ENCODE measurements at places on chromosomes 12 and 14. TPM values are rescaled to one million over a fixed set of nuclear protein-coding genes. Genes with fewer than 3 reads are reported as not detected.

DNA sequence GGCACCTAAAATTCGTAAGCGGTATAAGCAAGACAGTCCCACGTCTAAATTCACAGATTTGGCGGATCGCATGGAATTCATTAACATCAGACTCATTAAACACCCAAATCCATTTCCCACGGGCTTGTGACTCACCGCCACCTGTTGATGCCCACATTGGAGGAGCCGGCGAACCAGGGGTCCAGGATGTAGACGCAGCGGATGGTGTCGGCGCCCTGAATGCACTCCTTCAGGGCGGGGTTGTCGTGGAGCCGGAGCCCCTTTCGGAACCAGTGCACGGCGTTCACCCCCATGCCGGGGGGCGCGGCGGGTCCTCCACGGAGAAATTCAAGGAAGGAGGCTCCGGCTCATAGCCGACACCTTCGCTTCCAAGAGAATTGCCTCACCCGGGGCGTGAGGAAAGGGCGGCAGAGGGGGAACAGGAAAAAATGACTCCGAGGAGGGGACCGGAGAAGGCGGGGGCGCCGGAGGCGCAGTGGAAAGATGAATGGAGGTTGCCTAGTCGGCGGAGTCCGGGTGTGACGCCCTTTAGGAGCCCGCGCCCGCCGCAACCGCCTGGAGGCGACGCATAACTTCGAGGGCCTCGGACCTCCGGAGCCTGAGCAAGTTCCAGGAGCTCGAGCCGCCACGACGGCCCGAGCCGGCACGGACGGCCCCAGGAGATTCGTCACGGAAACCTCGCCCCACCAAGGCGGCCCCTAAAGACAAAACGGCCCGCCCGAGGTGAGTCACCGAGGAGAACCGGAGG, 506 bp downstream of the CRY1 start:
- peak; percentile 73 for DNase-seq

DNA sequence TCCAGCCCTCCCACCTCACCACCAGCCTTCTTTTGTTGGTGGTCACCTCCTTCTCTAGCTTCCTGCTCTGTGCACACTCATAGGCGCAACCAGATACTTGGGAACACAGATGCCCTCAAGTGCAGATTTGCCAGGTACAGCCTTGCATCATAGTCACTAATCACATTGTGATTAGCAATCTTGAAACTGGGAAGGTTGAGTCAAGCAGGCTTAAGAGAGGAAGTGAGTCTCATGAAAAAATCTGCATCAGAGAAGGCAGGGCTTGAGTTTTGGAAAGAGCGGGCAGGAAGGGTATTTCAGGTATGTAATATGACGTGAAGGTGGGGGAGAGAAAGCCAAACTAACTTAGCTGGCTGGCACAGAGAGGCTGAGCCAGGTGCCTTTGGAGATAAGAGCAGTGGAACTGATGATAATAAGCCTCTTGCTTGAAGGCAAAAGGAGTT, 2.7 kb upstream of the RABGGTA start:
- DNase-seq, result no peak

DNA sequence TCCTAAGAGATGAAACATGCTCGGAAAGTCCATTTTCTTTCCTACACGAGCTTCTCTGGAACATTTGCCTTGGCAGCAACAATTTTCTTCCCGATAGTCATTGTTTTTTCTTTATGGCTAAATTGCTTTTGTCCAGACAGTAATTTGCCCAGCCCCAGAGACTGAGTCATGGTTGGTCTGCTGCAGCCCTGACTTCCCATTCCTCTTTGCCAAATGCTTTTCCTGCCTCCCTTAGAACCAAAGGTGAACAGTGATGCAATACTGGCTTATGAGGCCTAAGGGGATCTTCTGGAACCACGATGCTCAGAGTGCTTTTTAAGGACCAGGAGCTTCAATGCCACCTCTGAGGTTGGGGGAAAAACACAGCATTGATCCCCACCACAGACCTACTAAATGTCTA, 1599.6 kb upstream of the TMEM132C start:
- DNase-seq, result no peak

GRCh38 chr12:108815875-108816594, 41.3 kb downstream of the SSH1 start:
- DNase-seq, result no peak

DNA sequence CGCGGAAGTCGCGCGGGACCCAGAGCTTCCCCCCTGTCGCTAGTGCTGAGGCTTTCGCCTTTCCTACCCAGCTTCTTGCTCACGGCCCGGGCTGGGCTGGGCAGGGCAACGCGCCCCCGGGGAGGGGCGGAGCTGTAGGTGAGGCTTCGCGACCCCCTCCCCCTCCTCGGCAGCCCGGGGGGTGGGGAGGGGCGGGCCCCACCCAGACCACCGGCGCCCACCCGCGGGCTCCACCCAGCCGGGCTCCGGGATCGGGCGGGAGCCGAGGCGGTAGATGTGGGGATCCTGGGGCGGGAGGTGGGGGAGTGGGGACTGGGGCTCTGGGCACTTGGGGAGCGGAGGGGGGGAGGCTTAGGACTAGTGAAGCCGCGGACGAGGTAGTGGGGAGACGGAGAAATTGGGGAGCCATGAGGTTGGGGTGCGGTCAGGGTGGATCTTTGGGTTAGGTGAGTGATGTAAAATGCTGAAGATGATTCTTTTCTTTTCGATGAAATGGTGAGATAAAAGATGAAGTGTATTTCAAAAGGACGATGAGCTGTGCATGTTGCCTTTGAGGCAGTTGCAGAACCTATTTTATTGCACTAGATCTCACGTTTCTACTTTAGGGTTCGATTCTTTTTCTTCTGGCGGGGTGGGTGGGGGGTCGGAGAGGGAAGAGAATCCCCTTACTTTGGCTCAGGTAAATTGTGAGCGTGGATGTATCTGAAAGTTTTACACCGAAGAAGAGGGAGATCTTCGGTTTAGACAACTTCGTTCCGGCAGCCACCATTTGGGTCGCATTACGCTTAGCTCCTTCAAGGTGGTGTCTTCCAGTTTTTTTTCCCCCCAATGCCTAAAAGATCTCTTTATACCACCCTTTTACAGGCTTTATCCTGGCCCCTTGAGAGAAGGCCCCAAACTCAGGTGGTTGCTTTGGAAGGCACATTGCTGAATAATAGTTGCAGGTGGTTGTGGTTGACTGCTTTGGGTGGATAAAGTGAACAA, 619 bp downstream of the ERC1 start:
- no peak for DNase-seq

GRCh38 chr12:27338473-27338872, 5.8 kb downstream of the BMAL2 start:
- no peak for DNase-seq

Gene CLEC4C
- total RNA-seq, result not detected

Gene OR6C2
- not detected for total RNA-seq

Gene GSC
- 0.38 TPM for total RNA-seq

Gene KRT80
- not detected for total RNA-seq

Gene IFNG-AS1
- not detected for total RNA-seq

Gene C14orf132
- total RNA-seq, result 1.5 TPM

Gene ATL1
- total RNA-seq, result 1.1 TPM

Gene CLEC2B
- 6.8 TPM for total RNA-seq

Gene LRRK2
- 8.4 TPM for total RNA-seq

Measured in Right ventricle myocardium inferior (tissue), 1 donor.